ENCODE measurements at places on chromosomes 13 and 19.

DNA sequence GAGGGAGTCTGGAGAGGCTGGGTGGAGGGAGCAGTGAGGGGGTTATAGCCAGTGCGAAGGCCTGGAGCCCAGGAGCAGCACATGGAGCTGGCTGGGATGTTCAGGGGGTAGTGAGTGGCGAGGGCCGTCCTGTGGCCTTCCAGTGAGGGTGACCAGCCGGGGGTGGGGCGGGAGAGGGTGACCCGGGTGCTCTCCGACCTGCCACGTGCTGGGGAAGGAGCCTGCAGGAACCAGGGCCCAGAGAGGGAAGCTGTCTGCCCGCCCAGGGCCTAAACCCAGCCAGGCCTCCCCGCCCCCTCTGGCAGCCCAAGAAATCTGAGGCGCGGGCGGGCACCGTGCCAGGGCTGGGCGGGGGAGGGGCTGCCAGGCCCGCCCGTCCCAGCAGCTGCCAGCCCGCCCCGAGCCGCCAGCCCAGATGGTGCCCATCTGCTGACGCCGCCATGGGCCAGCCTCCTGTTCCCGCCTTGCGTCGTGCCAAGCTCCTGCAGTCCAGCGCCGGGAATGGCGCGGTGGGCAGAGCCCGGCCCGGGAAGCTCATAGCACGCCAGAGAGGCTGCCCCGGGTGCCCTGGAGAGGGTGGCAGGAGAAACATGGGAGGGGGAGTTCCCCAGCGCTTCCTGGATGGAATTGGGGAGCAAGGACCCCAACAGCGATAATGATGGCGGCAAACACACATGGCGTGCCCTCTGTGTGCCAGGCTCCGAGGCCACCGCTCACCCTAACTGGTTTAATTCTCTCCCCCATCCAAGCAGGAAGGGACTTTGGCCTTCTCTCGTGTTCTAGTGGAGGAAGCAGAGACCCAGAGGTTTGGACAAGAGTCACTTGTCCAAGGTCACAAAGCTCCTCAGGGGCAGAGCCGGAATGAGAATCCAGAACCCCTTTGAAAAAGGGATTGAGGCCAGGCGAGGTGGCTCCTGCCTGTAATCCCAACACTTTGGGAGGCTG, 21.5 kb downstream of the NFIC start:
- peak; percentile 94 for DNase-seq

DNA sequence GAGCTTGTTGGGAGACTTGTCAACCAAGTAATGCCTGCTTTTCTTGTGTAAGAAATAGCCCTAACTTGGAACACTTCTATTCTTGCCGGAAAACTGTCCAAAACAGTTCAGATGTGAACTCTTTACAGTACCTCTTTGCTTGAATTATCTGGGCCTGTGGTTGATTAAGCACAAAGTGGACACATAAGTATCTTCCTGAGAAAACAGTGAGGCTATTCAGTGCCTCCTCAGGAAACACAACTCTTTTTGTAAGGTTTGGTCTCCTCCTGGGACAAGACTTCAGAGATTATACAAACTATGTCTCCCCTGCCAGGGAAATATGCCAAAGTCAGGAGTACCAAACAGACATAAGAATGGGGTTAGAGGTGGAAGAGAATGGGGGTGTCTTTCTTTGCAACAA, 127.7 kb downstream of the LACC1 start:
- no peak for DNase-seq

DNA sequence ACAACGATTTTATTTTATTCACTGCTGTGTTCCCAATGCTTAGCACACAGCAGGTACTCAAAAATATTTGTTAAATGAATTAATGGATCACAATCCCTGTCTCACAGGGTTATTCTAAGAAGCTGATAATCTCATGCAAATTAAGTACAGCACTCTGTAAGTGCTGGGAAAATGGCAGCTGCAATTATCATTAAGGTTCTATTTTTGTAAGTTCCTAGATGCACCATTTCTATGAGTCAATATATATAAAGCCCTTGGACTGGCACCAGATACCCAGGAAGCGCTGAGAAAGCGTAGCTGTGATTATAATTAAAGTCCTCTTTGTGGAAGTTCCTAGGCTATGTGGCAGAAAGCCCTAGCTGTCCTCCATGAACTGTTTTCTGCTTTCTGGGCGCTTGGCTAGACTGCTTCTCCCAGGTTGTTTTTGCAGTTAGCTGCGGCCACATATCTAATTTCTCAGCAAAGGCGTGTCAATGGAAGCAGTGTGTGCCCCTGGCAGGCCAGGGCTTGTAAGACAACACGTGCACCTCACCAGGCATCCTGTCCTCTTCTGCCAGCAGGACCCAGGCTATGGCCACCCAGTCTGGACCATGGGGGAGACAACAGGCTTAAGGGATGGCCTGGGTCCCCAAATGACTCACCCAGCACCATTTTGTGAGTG, 5.2 kb upstream of the SRRM5 start:
- no peak for DNase-seq

GRCh38 chr13:99916366-99917103, 55.0 kb downstream of the ZIC5 start:
- DNase-seq: peak; percentile 35

GRCh38 chr19:53333066-53333462, 485 bp upstream of the ZNF845 start:
- DNase-seq: peak; percentile 22

DNA sequence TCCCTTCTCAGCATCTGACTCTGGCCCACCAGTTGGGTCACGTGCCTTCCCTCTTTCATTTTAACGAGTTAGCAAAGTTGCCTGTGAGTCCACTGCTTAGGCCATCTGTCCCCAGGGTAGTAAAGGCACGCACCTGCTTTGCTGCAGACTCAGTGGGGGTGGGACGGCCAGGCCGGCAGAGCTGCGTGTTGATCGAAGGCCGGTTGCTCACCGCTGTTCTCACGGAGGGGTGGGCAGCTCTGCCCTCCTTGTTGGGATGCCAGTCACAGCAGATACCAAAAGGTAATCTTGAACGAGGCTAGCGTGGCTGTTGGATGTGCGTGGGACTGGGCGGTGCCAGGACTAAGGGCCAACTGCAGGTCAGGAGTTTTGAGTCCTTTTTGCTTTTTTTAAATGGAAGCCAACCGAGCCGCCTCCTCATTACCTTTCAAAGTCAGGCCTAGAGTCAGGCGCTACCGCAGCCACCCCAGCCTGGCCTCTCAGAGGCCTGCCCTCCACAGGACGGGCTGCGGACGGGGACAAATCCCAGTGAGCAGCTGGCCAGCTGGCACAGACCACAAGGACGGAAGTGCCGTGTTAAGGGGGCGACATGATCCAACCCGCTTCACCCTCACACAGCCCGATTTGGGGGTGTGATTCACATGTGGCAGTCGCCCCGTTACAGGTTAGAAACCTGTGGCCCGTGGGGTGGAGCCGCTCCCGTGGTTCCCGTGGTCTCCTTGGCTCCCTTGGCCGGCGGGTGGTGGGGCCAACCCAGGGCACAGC, 20.6 kb downstream of the ADPRHL1 start:
- DNase-seq: no peak

DNA sequence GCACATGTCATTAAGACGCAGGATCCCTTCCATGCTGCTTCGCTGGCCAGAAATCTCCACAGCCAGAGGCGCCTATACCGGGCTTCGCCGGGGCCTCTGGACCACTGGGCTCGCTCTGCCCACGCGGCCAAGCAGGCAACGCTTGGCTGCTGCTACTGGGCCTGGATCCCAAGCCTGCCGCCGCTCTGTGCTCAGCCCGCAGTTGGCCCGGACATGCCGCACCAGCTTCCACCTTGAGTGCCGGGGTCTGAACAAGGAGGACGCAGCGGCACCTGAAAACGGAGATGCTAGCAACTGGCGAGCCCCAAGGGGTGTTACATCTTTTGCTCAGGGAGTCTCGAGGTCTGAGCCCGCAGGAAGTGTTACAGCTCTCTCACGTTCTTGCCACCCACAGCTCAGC, 409.9 kb upstream of the SGCG start:
- no peak for DNase-seq

DNA sequence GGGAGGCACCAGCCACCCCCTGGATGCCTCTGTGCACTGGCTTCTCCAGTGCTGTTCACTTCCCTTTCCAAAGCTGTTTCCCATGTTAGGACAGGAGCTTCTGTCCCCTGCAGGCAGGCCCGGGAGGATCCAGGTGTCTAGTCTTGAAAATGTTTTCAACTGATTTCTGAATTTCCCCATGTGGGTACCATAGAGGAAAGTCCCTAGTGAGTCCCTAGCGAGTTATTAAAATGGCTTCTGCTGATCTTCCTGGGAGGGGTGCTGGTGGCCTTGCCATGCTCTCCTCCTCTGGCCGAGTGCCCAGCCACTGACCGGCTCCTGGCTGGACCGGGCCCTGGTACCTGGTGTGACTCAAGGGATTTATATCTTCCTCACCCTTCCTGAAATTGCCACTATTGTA, 5.2 kb upstream of the ANKRD10 start:
- DNase-seq: no peak

DNA sequence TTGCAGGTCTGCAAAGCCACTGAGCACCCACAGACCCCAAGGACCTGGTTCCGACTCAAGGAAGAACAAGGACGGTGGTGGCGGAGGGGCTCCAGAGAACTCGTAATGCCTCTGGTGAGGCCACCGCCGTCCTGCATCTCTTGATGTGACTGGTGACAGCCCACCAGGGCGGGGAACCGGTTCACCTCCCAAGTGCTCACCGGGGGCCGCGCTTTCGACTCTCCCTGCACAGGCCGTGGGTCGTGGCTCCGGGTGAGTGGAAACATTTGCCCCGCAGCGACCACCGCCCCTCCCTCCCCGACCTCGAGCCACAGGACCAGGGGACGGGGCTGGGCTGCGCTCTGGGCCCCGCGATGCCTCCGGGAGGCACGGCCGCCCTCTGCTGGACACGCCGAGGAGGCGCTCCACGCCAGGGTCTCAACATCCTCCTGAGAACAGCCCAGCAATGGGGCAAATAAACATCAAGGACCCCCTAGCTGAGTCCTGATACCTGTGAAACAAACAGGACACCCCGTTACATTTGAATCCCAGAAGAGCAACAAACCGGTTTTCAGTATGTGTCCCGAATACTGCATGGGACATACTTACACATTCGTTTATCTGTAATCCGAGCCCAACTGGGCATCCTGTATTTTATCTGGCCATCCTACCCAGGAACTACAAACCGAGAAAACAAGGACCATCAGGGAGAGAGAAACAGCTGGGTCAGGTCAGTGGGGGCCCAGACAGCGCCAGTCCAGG, 3.9 kb upstream of the PLPP2 start:
- peak; percentile 39 for DNase-seq

- no peak for DNase-seq
Measured at GRCh38 chr19:13024951-13025697, 29.8 kb downstream of the NFIX start.

- no peak for DNase-seq
Measured at GRCh38 chr19:2083174-2083854, 12.8 kb downstream of the MOB3A start.

GRCh38 chr13:73058064-73058313, 816 bp upstream of the KLF5 start:
- DNase-seq: no peak

GRCh38 chr19:10699650-10700335, 1.4 kb upstream of the QTRT1 start:
- DNase-seq: peak; percentile 44

- no peak for DNase-seq
Measured at GRCh38 chr19:56109226-56109625, 11.9 kb downstream of the ZNF787 start.

DNA sequence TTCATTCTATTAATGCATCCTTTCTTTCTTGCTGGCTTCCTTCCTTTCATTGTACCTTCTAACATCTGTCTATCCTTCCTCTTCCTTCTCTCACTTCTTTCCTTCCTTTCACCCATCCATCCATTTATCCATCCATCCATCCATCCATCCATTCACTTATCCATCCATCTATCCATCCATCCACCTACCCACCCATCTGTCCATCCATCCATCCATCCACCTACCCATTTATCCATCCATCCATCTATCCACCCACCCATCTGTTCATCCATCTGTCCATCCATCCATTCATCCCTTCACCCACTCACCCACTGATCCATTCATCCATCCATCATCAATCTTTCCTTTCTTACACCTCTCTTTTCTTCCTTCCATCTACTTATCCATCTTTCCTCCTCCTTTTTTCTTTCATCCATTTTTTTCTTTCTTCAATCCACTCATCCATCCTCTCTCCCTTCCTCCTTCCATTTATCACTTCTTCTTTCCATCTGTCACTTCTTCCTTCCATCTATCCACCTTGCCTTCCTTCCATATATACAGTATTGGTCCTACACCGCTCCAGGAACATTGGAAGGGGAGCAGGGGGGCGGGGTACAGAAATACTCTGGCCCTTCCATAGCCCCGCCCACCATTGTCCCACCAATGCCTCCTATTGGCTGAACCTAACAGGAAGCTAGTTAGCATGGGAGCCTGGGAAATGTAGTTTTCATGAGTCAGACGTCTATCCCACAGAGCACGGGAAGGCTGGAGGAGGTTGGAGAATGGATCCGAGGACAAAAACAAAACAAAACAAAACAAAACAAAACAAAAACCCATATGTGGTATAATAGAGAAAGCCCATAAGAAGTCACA, 45.9 kb downstream of the MBD3L1 start:
- no peak for DNase-seq

DNA sequence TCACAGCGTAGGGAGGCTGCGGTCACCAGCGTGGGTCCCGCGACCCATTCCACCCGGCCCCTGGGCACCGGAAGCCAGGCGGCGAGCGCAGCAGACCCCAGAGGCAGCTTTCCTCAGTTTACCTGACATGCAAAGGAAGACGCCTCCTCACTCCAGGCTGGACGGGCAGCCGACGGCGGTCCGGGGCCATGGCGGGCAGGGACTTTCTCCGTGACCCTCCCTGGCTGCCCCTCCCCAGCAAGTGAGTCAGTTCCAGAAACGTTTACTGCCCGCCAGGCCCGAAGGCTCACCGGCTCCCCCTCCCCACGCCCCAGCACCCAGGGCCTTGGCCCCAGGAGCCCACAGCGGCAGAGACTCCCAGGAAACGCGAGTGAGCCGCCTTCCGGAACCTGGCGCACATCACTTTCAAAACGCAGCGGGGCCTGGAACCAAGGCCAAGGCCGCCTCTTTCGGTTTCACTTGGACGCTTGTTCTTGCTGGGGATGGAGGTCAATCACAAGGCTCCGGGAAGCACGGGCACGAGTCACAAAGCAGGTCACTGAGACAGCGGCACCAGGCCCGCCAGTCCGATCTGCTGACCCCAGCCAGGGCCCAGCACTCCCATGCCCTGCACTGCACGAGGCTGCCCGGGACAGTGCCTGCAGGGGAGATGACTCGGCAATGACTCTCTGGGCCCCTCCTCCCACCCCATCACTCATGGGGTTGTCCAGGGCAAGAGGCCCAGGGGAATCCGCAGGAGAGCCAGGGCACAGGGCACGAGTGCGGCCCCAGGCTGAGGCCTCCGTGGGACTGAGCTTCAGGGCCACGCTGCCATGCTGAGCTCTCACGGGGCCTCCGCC, 5.3 kb downstream of the SBNO2 start:
- DNase-seq: peak; percentile 12

GRCh38 chr13:78478183-78478582, 125.2 kb downstream of the POU4F1 start:
- no peak for DNase-seq

DNA sequence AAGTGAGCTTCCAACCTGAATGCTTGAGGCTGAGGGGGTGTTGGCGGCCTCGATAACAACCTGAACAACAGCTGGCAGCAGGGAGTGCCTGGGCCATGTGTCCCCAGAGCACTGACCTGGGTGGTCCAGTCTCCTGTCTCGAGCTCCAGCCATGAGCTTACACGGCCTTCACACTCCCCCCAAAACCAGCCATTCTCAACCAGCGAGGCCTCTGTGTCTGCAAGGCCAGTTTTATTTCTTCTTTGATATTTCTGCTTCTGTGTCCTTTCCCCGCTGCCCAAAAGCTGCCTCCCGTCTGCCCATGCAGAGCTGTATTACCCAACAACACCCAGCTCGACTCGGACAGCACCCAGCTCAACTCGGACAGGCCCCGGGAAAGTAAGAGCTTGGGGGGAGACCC, 32.5 kb upstream of the TFDP1 start:
- no peak for DNase-seq
